Activated T-helper 9 cell treated with anti-CD3 and anti-CD28 coated beads, Interleukin-2, amount 50 U/mL, for 16 hours (primary cell): ENCODE measurements at places on chromosomes 7 and 10.

- DNase-seq, result no peak
These were observed 172.9 kb downstream of the TCF7L2 start for GRCh38 chr10:113122947-113123346.

- DNase-seq, result no peak
These were observed 27.4 kb upstream of the ELN start for GRCh38 chr7:74000489-74001149.

DNA sequence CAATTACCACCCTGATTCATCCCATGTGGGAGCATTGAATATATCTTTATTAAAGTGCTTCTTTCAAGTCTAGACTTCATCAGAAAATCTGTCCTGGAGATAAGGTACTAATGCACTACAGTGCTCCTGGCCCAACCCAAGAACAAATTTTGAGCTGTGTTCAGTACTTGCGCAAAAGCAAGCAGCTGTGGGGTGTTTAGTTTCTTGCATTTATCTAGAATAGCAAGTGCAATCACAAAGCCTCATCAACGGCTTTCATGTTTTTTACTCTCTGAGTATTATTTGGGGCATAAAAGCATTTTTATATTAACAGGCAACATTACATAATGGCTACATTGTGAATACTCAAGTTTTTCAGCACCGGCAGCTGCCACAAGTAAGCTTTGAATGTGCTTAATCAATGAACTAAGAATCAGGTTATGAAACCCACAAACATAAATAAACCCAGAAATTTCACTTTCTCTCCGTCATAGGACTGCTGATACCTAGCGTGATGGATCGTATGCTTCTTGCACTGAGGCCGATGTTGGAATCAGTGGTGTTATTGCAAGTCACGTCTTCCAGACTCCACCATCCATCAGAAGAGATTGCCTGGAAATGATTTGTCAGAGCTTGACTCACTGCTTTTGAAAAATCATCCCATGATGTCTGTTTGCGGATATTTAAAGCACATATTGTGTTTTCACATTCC, 113.1 kb downstream of the CTTNBP2 start:
- DNase-seq, result no peak

DNA sequence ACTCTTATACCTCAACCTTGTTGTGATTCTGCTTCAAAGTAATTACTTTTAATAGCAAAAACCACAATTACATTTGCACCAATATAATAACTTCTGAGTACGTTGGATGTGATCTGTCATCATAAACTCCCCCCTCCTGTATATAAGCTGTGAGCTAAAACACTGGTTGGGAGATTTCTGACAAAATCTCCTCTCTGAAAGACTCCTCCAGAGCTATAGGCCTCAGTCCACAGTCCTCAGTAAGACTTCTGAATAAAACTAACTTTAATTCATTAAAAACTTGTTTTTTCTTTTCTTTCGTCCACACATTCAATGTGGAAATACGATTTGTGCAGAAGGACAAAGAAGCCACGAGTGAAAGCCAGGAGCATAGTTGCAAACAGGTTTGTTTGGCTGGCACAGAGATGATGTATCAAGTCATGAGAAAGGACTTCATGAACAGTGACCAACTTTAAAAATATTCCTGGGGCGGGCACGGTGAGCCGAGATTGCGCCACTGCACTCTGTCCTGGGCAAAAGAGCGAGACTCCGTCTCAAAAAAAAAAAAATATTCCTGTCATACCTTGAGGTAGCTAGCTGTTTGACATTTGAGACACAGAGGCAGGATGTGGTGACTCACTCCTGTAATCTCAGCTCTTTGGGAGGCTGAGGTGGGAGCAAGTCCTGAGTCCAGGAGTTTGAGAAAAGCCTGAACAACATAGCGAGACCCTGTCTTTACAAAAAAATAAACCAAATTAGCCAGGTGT, 91.1 kb upstream of the ARHGAP21 start:
- no peak for DNase-seq

GRCh38 chr10:78985973-78986818, 82.6 kb upstream of the ZMIZ1 start:
- DNase-seq, result no peak

DNA sequence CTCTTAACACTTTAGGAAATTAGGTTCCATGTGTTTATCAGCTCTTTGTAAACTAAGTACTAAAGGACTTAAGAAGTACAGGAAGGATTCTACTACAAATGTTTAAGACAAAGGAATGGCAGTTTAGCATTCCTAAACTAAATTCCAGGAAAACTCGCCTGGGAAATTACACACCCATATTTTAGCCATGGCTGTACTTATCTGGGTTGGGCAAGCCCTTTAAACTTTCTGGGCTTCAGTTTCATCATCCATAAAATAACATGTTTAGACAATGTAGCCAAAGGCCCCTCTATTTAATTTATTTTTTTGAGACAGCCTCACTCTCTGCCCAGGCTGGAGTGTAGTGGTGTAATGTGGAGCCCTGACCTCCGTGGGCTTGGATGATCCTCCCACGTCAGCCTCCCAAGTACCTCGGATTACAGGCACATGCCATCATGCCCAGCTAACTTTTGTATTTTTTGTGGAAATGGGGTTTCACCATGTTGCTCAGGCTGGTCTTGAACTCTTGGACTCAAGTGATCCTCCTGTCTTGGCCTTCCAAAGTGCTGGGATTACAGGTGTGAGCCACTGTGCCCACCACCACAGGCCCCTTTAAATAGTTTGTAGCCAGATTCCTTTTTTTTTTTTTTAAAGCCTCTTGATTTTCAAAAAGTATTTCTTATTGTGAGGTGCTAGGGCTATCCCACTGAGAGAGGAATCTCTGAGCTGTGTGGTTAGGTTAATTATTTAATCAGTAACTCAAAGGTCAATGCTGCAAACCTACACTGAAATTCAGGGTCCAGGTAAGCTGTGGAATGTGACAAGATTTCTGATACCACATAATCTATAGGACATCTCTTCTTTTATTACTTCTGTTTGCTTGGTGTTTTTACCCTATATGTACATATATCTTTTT, 32.1 kb downstream of the TMEM60 start:
- DNase-seq, result no peak
